ENCODE measurements at places on chromosomes 4 and X.

DNA sequence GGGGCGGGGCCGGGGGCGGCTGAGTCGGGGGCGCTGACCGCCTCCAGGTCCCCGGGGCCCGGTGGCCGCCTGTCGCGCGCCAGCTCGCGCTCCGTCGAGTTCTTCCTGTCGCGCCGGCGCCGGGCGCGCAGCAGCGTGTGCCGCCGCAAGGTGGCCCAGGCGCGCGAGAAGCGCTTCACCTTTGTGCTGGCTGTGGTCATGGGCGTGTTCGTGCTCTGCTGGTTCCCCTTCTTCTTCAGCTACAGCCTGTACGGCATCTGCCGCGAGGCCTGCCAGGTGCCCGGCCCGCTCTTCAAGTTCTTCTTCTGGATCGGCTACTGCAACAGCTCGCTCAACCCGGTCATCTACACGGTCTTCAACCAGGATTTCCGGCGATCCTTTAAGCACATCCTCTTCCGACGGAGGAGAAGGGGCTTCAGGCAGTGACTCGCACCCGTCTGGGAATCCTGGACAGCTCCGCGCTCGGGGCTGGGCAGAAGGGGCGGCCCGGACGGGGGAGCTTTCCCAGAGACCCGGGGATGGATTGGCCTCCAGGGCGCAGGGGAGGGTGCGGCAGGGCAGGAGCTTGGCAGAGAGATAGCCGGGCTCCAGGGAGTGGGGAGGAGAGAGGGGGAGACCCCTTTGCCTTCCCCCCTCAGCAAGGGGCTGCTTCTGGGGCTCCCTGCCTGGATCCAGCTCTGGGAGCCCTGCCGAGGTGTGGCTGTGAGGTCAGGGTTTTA lies 1.5 kb downstream of the ADRA2C start:
- DNase-seq, result peak; percentile 10

- DNase-seq, result no peak
These were observed 104.8 kb downstream of the ANK2 start for GRCh38 chr4:113154281-113154680.

GRCh38 chr4:104896660-104897645 lies 249.7 kb upstream of the TET2 start:
- peak; percentile 5 for DNase-seq

GRCh38 chr4:122914292-122914904 lies 8.0 kb downstream of the NUDT6 start:
- DNase-seq, result peak; percentile 68

Measured in choroid plexus epithelial cell (primary cell).